ENCODE measurements at places on chromosomes 1 and 21.

GRCh38 chr1:194644528-194644927 is 1458.1 kb upstream of the B3GALT2 start:
- no peak for DNase-seq

- DNase-seq: no peak
Observed at GRCh38 chr1:207027206-207027777, 5.3 kb downstream of the C1orf116 start.

GRCh38 chr21:35258521-35258920 is 209.4 kb upstream of the RUNX1 start:
- DNase-seq: no peak

- DNase-seq: no peak
Observed at GRCh38 chr1:11920239-11920903, 5.9 kb downstream of the KIAA2013 start.

GRCh38 chr1:204338360-204338759 is 21.4 kb downstream of the PLEKHA6 start:
- no peak for DNase-seq

DNA sequence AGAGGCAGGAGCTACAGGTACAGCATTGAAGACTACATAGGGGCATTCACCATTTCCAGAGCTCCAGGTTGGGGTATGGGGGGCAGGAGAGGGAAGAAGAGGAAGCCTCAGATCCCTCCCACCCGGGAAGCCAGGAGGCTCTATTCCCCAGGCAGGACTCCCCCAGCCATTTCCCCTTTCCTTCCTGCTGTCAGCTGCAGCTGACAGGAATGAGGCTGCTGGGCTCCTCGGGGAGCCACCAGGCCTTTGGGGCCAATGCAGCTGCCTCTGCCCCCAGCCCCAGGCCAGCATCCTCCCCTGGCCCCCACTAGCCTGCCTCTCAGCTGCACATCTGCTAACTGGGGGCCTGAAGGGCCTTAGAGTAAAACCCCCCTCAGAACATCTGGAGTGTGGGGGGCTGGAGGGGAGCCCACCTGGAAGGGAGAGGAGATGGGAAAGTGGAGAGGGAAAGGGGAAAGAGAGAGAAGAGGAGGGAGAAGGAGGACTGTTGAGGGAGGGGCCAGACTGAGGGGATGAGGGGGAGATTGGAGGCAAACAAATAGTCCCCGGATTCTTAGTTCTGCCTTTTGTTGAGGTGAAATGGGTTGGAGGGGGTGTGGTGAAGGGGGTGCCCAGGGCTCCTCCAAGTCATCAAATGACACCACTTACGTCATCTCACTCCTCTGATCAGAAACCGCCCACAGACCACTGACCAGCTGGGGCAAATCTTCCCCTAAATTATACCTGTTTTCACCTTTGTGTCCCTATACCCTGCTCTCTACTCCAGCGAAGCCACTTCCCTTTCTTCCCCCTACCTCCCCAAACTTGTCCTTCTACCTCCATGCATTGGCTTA is 58.0 kb downstream of the LGR6 start:
- no peak for DNase-seq

DNA sequence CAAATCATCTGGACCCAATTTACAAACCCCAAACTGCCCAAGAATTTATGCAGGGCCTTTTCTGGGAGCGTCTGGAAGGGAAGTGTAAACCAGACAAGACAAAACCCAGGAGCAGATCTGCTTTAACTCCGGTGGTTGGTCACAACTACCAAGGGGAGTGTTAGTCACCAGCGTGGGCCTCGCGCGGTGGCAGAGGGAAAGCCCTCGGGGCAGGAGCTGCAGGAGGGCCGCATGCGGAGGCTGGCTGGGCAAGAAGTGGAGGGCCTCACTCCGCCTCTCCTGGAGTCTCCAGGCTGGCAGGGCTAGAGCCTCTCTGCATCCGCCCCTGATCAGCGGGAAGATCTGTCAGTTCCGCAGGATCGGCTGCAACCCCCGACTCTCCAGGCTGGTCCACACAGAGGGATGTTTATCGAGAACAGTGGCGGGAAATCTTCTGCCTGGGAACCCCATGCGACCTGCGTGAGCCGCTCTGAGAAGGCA is 2.0 kb downstream of the COL24A1 start:
- no peak for DNase-seq

- no peak for DNase-seq
Observed at GRCh38 chr1:59243550-59243949, 53.3 kb upstream of the FGGY start.
